Activated T-helper 2 cell treated with anti-CD3 and anti-CD28 coated beads, Interferon-gamma antibody, Interleukin-2, Interleukin-4, amounts not matched to agents 10 μg/mL and 5 μg/mL and 100 μg/mL, durations not matched to agents 14 hours and 24 hours and 36 hours (primary cell): ENCODE measurements at places on chromosomes 2 and 18. TPM values are rescaled to one million over a fixed set of nuclear protein-coding genes. Genes with fewer than 3 reads are reported as not detected.

DNA sequence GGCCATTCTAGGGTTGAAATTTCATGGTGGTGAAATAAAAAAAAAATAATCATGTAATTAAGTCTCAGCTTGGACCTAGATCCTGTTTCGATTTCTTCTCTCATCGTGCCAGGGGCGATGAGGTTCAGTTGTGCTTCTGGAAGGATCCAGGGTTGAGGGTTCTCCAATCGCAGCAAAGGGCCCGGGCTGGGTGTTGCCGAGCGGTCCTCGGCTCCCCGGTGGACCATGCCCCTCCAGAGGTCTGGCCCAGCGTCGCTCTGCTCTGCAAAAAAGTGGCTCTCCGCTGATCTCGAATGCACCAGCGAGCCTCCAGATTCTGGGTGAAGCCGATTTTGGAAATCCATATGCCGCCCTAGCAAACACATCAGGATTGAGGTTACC, 39.0 kb downstream of the EN1 start:
- no peaks in the 10 kb centered on the region for H3K36me3 ChIP-seq
- peaks cover 46% of the 10 kb centered on the region for H3K27me3 ChIP-seq
- H3K27ac ChIP-seq, result no peak overlapping the region
- DNase-seq, result no peak

DNA sequence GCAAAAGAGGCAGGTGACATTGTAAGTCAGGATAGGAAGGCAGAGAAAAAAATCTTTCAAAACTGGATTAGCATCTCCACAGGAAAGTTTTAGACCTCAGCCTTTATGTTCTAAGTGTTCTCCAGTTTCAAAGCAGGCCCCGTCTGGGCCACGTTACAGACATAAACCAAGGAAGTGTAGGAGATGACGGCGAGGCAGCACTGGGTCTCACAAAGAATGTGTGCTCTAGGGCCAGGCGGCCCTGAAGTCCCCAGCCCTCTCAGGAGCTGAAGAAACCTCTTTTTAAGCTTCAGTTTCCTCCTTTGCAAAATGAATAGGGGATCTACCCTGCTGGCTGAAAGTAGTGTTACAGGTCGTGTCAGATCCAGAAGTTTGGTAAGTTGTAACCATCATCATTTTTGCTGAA, 81.7 kb downstream of the SPRED2 start:
- DNase-seq, result no peak
- H3K4me1 ChIP-seq, result peaks cover 18% of the 10 kb centered on the region
- H3K27ac ChIP-seq, result no peak overlapping the region
- H3K36me3 ChIP-seq, result no peaks in the 10 kb centered on the region
- no peak overlapping the region for H3K4me3 ChIP-seq

DNA sequence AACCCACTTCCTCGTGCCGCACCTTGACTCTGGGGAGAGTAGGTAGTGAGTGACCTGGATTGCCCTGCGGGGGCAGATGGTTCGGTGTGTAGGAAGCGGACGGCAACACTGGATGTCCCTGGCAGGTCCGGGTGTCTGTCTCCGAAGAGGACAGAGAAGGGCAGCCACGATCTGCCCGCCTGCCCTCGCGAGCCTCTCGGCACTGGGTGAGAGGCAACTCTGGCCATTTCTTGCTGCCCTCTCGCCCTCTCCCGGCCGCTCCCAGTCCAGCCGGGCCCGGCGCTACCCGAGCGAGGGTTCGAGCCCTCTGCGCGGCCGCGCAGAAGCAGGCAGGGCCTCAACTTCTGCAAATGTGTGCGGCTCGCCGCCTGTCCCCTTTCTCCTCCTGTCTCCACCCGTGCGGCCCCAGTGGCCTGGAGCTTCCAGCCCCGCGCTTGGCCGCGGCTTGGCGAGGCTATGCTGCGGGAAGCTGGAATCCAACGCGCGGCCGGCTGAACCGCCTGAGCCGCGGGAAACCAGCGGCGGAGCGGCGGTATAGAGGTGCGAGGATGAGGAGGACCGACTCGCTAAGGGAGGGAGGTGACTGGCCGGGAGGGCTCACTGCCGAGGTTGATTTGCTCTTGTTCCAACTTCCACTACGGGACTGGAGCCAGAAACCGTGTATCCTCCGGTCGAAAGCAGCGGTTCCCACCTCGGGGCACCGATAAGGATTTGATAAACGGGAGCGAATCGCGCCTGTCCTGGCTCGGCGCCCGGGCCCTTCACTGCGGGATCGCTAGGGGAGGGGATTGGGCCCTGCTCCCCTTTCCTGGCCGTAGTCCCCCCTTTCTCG, 1.5 kb downstream of the EPAS1 start:
- peak overlapping the region; percentile 89 for H3K4me3 ChIP-seq
- peaks cover 62% of the 10 kb centered on the region for H3K27me3 ChIP-seq
- peaks cover 32% of the 10 kb centered on the region for H3K4me1 ChIP-seq

GRCh38 chr2:56338232-56338631, 154.4 kb downstream of the CCDC85A start:
- no peak for DNase-seq
- H3K27ac ChIP-seq, result no peak overlapping the region
- no peaks in the 10 kb centered on the region for H3K4me1 ChIP-seq
- no peak overlapping the region for H3K4me3 ChIP-seq
- H3K36me3 ChIP-seq, result no peaks in the 10 kb centered on the region

DNA sequence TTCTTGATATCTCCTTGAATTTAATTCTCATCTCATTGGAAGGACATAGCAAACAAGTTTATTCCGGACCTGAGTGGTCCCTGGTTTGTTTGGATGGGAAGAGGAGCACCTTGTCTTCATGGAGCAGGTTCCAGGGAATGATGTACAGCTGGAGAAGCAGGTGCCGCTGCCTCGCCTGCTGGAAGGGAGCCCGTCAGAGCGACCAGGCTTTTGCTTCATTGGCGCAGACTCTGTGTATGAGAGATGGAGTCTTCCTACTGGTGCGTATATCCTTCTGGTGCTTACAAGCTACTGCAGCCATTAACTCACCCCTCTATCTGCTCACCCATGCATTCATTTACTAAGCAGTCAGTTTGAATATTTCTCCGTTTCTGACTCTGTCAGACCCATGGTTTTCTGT, 11.6 kb upstream of the ALLC start:
- H3K4me1 ChIP-seq, result peaks cover 6% of the 10 kb centered on the region
- DNase-seq, result no peak
- H3K27ac ChIP-seq, result no peak overlapping the region
- H3K4me3 ChIP-seq, result no peak overlapping the region

GRCh38 chr2:69604026-69604678, 39.4 kb downstream of the AAK1 start:
- peaks cover 79% of the 10 kb centered on the region for H3K4me1 ChIP-seq
- H3K4me3 ChIP-seq, result no peak overlapping the region
- no peaks in the 10 kb centered on the region for H3K27me3 ChIP-seq
- H3K36me3 ChIP-seq, result peaks cover 62% of the 10 kb centered on the region

DNA sequence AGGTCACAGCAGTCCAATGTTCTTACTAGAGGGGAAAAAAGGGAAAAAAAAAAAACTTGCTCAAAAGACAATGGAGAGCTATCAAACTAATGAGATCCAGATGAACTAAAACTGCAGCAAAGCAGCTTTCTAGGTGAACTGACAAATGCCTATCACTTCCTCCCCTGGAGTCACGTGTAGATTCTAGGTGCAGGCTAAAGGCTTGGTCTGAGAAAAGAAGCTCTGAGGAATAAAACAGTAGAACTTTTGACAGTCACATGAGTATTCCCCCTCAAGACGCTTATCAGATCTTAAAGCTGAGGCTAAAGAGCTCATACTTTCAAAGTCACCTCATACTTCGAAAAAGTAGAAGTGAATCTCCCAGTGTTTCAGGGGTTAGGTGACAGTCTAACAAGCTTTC, 42.3 kb downstream of the SMAD2 start:
- peaks cover 78% of the 10 kb centered on the region for H3K36me3 ChIP-seq
- no peak overlapping the region for H3K4me3 ChIP-seq
- no peak for DNase-seq
- H3K27ac ChIP-seq, result peak overlapping the region; percentile 31
- no peaks in the 10 kb centered on the region for H3K27me3 ChIP-seq
- peaks cover 52% of the 10 kb centered on the region for H3K4me1 ChIP-seq

- no peak overlapping the region for H3K27ac ChIP-seq
- H3K4me3 ChIP-seq, result no peak overlapping the region
- no peak for DNase-seq
- H3K27me3 ChIP-seq, result no peaks in the 10 kb centered on the region
- no peaks in the 10 kb centered on the region for H3K36me3 ChIP-seq
Observed at GRCh38 chr2:226079196-226079595, 679.7 kb downstream of the NYAP2 start.

DNA sequence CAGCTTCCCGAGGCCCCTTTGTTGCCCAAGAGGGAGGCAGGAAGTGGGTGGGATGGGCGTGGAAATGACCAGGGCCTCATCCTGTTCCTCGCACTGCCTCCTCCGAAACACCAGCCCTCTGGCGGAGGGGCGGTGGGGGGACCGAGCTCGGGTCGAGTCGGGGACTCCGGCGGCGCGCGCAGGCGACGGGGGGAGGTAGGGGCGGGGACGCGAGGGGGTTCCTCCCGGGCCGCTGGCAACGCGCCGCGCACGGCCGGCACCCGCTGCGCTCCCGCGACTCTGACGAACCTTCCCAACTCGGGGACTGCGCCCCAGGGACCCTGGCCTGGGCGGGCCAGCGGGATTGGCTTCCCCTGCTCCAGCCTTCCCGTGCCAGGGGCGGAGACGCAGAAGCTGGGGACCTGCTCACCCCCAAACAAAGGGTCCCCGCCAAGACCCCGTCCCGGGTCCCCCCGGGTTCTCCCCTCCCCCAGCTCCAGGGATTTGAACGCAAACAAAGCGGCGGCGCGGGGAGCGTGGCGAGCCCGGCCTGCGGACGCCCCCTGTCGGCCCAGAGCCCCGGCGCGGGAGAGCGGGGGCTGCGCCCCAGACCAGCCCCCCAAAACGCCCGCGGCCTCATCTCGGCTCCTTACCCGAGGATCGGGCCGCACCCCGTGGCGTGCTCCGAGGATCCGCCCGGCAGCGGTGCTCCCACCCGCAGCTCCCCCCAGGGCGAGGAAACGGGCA, 1.2 kb downstream of the SEMA4C start:
- peak overlapping the region; percentile 84 for H3K4me3 ChIP-seq
- H3K27me3 ChIP-seq, result peaks cover 6% of the 10 kb centered on the region
- peak overlapping the region; percentile 77 for H3K27ac ChIP-seq
- H3K4me1 ChIP-seq, result peaks cover 19% of the 10 kb centered on the region
- DNase-seq, result peak; percentile 62

- no peak overlapping the region for H3K27ac ChIP-seq
- H3K27me3 ChIP-seq, result peaks cover 11% of the 10 kb centered on the region
- no peaks in the 10 kb centered on the region for H3K36me3 ChIP-seq
- H3K4me3 ChIP-seq, result no peak overlapping the region
Observed at GRCh38 chr2:218081695-218082094, 12.6 kb downstream of the RUFY4 start.

GRCh38 chr2:25042321-25043240, 705 bp downstream of the EFR3B start:
- peaks cover 49% of the 10 kb centered on the region for H3K27me3 ChIP-seq
- H3K27ac ChIP-seq, result no peak overlapping the region
- peak overlapping the region; percentile 77 for H3K4me3 ChIP-seq
- no peaks in the 10 kb centered on the region for H3K36me3 ChIP-seq
- DNase-seq, result no peak
- H3K4me1 ChIP-seq, result peaks cover 24% of the 10 kb centered on the region

DNA sequence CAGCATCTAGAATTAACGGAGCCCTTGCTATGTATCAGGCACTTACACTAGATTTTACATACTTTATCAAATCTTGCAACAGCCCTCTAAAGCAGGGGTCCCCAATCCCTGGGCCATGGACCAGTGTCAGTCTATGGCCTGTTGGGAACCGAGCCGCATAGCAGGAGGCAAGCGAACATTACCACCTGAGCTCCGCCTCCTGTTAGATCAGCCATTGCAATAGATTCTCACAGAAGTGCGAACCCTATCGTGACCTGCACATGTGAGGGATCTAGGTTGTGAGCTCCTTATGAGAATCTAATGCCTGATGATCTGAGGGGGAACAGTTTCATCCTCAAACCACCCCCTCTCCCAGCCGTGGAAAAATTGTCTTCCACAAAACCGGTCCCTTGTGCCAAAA, 13.4 kb downstream of the DNAJB2 start:
- no peak for DNase-seq
- no peak overlapping the region for H3K27ac ChIP-seq
- no peak overlapping the region for H3K4me3 ChIP-seq
- H3K27me3 ChIP-seq, result peaks cover 1% of the 10 kb centered on the region

- no peak for DNase-seq
- no peaks in the 10 kb centered on the region for H3K36me3 ChIP-seq
- H3K4me1 ChIP-seq, result no peaks in the 10 kb centered on the region
- H3K27ac ChIP-seq, result no peak overlapping the region
- H3K4me3 ChIP-seq, result no peak overlapping the region
Observed at GRCh38 chr2:29831560-29831959, 89.8 kb downstream of the ALK start.

GRCh38 chr2:196233021-196233804, 61.8 kb upstream of the STK17B start:
- H3K27ac ChIP-seq, result peak overlapping the region; percentile 62
- DNase-seq, result no peak
- H3K4me3 ChIP-seq, result no peak overlapping the region
- H3K4me1 ChIP-seq, result peaks cover 78% of the 10 kb centered on the region
- peaks cover 18% of the 10 kb centered on the region for H3K36me3 ChIP-seq

DNA sequence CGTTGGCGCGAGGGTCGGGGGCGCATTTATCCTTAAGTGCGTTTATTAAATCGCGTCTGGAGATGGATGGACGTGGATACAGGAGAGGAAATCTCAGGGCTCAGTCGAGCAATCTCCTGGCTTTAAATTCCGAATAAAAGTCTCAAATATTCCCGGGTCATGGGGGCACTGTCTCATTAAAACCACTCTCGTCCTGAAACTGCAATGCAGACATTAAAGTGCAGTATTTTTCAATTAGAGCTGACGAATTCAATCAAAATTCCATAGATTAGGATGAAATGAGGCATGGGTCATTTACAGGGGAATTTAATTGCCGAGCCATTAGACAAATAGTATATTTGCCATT, 10.7 kb upstream of the GBX2 start:
- H3K27me3 ChIP-seq, result peaks cover 49% of the 10 kb centered on the region
- H3K36me3 ChIP-seq, result no peaks in the 10 kb centered on the region
- no peak for DNase-seq
- no peak overlapping the region for H3K4me3 ChIP-seq
- no peak overlapping the region for H3K27ac ChIP-seq

DNA sequence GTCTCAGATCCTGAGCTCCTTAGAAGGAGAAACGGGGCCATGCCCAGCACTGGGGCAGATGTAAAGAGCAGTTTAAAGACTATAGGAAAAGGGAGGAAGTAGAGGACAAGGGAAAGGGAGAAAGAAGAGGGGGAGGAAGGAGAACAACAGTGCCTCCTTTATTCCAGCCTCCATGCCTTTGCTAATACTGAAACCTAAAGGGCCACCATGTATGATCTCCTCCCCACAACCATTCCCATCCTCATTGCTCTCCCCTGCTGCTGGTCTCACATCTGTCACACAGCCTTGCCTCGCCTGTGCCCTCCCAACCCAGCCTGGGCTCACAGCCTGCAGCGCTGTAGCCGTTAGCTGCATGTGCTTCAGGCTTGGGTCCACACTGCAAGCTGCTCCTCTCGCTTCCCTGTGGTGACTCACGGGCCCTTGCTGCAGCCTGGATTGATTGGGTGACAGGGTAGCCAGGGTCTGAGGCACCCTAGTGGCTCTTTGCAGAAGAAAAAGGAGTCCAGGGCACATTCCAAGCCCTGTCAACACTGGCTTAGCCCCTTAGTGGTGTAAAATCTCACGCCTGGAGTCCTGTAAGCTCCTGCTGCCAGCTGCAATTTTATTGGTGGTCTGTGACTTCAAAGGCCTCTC, 281.9 kb downstream of the SRBD1 start:
- no peak overlapping the region for H3K27ac ChIP-seq
- H3K36me3 ChIP-seq, result no peaks in the 10 kb centered on the region
- H3K4me1 ChIP-seq, result no peaks in the 10 kb centered on the region
- H3K27me3 ChIP-seq, result peaks cover 9% of the 10 kb centered on the region
- H3K4me3 ChIP-seq, result no peak overlapping the region

The SERPINB3 gene
- total RNA-seq, result not detected in 2 replicates

The SPATA3 gene
- not detected in 2 replicates for total RNA-seq

The PECR gene
- 11.5 and 15.2 TPM in 2 replicates for total RNA-seq

The TMEM163 gene
- 0.09 and 0.27 TPM in 2 replicates for total RNA-seq

The COL5A2 gene
- 0.05 and 0.23 TPM in 2 replicates for total RNA-seq

The ABHD1 gene
- 1.2 and 1.5 TPM in 2 replicates for total RNA-seq

The RTP5 gene
- 0.09 and 0.30 TPM in 2 replicates for total RNA-seq

The AMER3 gene
- total RNA-seq, result not detected in 2 replicates
